ENCODE measurements at places on chromosomes 1 and 21.

DNA sequence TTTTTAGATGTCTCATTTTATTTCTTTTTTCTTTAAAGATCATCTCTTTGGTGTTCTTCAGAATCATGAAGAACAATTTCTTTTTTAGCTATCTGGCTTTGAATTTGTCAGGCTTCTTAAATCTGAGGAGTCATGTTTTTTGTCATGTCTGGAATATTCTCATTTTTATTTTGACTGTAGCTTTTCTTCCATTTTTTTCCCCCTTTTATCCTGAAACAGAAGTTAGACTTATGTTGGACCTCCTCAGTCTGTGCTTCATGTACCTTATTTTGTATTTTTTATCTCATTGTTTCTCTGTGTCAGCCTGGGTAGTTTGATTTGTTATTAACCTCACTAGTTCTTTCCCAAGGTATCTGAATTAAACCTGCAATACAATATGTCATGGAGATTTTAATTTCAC is 319.2 kb upstream of the ADGRL4 start:
- no peak for DNase-seq

GRCh38 chr1:64163970-64164369 is 39.5 kb upstream of the UBE2U start:
- DNase-seq: no peak

DNA sequence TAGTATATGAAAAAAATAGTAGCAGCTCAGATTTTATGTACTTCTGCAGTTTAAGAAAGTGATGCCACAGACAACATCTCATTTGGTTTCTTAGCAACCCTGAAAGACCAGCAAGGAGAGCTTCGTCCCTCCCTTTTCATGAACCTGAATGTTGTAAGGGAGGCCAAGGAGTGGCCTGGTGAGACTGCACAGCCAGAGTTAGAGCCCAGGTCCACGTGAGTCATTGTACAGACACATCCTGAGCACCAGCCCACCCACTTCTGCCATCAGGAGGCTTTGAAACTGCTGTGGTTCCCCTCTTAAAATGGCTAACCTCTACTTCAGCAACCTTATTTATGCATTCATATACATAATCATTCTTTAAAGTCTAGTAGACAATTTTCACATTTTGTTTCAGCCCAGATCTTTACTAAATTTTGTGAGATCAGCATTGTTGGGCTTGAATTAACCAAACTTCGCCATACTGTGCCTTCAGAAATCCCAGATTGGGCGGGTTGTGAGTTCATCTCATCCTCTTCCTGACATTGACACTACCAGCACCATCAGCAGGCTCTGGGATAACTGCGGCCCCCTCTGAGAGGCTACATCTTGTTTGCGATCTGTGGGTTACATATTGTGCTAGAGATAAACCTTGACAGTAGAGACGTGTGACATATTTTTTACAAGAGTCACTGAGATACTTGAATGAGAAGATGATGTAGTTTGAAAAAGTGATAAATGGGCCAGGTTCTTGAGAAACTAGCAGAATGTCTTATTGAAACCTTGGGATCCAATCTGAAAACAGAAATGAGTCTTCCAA is 106.7 kb downstream of the CAMTA1 start:
- no peak for DNase-seq

DNA sequence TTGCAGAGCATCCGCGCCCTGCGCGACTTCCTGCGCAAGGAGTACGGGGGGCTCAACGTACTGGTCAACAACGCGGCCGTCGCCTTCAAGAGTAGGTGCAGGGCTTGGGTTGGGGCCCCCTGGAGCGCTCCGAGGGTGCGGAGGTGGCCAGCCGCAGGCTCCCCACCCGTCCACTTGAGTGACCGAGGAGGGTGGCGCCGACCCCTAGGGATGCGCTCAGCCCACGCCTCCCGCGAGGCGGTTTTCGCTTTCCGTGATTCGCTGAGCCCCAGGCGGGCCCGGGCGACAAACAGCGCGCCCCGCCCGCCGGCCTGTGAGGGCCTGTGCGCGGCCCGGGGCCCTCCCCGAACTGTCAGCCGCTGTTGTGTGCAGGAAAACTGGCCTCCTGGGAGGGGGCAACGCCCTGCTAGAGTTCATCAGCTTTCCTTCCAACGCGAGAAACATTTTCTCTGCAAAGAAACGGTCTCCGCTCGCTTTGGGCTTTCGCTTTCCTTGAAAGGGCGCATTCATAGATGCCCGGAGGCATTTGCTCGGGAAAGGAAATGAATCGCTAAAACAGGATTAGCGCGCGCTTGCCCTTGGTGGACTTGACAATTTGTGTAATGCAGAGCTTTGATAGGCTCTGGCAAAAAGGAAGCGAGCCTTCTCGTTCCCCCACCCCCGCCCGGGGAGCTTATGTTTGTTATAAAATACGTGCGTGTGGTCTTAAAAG is 668 bp downstream of the CBR3 start:
- DNase-seq: peak; percentile 44

- DNase-seq: peak; percentile 25
Observed at GRCh38 chr1:54400329-54400728, 5.9 kb downstream of the SSBP3 start.

- no peak for DNase-seq
Observed at GRCh38 chr1:26598890-26599289, 69.3 kb downstream of the RPS6KA1 start.

DNA sequence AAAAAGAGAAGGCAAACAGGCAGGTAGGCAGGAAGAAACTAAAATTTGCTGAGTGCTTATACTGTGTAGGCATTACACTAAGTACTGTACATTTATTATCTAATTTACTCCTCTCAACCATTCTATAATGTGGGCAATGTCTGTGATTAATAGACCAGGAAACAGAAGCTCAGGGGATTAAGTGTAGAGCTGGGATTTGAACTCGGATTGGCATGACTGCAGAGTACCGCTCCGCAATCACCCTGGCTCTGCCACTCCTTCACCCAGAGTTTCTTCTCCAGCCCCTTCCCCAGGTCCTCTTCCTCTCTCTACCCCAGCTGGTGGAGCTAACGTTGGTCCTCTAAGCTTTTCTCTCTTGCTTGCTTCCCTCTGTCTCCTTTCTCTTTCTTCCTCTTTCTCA is 11.5 kb upstream of the S100A2 start:
- no peak for DNase-seq

- no peak for DNase-seq
Observed at GRCh38 chr1:210747890-210748289, 386.1 kb downstream of the KCNH1 start.

DNA sequence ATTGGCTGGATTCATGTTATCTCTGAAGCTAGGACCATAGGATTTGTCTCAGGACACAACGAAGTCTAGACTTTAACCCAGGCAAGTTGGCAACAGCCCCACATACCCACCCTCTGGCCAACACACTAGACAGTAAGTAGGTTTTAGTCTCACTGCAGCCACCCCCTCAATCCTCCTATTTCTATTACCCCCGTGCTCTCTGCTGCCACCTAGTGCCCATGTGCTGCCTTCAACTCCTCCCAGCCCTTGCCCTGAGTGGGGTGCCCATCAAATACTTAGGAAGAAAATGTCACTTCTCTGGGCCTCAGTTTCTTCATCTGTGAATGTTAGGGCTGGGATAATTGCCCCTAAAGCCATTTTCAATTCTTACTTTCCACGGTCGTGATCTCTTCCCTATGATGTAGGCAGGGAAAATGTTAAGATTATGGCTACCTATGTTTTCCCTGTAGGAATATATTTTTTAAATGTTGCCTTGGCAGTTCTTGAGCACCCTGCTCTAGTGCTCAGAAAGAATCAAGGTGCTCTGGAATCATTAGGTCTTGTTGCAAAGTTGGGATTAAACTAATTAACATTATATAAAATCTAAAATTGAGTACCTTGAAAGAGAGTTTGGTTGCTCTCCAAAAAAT is 213.0 kb downstream of the LMX1A start:
- no peak for DNase-seq

DNA sequence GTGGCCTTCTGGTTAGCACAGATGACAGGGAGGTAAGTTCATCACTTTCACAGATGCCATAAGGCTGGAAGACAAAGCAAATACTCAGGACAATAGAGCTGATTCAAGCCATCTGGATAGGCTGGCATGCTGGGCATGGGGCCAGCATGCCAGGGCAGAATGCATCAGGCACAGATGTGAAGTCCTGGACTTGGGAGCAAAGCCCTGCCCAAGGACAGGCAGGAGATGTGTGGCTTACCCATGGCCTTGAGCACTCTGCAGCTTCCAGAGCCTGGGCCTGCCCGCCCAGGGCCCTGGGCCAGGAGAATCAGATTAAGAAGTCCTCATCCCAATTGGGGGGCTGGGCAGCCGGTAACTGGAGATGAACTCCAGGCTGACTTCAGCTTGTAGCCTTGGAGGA is 135.7 kb upstream of the ZC3H12A start:
- DNase-seq: no peak

GRCh38 chr1:153610334-153610733 is 2.6 kb downstream of the S100A16 start:
- no peak for DNase-seq

- DNase-seq: no peak
Observed at GRCh38 chr1:21579791-21580190, 70.6 kb downstream of the ALPL start.

GRCh38 chr21:41759926-41760325 is 6.9 kb downstream of the RIPK4 start:
- no peak for DNase-seq

GRCh38 chr1:156097499-156098178 is 15.4 kb upstream of the MEX3A start:
- DNase-seq: no peak

- DNase-seq: no peak
Observed at GRCh38 chr21:32993894-32994293, 31.8 kb upstream of the OLIG2 start.

DNA sequence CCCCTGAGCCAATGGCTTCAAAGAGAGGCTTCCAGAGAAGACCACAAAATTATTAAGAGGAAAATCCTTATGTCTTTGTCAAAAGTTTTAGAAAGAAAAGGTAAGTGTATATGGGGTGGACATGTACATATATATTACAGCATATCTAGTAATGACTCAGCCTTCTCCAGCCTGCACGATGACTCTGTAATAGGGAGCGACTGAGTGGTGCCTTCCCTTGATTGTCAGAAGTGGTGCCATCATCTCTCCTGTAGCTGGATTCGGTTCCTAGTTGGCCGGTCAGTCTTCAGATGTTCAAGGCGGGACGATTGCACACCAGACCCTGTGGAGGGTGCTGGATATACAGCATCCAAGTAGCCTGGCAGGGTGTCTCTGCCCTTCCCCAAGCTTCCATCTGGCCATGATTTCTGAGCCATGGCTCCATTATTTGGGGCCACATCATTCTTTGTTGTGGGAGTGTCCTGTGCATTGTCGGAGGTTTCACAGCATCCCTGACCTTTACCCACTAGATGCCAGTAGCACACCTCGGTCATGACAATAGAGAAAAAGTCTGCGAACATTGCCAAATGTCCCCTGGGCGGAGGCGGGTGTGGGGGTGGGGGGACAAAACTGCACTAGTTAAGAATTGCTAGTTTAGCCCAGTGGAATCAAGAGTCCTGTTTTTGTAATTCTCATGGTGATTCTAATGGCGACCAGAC is 206.2 kb upstream of the KAZN start:
- DNase-seq: no peak

GRCh38 chr1:11617741-11618140 is 36.5 kb downstream of the FBXO2 start:
- DNase-seq: no peak

DNA sequence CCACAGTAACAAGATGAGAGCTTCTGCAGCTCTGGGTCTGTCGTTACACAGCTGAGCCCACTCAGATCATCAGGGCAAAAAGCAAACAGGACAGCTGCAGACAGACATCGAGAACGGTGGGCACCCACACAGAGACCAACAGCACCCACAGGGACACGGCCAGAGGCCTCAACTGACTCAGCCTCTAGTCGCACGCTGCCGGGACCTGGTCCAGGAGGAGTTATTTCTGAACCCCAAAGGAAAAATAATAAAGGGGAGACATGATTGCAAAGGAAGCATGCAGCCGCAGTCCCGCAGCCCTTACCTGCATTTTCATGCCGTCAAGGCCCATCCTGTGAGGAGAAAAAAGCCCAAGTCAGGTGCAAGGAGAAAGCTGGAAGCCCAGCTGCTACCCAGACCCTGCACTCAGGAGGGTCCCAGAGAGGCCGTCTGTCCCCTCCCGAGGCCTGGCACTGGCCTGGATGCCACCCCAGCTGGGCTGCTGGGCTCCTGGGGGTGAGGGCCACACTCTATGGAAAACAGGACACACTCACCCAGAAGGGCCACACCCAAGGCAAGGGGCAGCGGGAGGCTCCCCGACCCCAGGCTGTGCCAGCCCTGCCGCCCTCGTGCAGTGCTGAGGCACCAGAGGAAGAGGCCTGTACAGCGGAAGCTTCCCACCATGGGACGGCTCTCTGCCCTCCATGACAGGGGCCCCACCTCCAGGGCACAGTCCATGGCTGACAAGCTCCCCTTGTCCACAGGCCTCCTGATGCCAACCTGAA is 15.7 kb downstream of the LSS start:
- DNase-seq: no peak

GRCh38 chr21:39480271-39480670 is 28.5 kb downstream of the SH3BGR start:
- DNase-seq: no peak

GRCh38 chr21:43972850-43973633 is 39.1 kb upstream of the TRAPPC10 start:
- no peak for DNase-seq

- DNase-seq: no peak
Observed at GRCh38 chr21:41802684-41803083, 35.8 kb upstream of the RIPK4 start.
